Nucleus accumbens (tissue), 56 donors: ENCODE measurements at places on chromosomes 6 and 20.

DNA sequence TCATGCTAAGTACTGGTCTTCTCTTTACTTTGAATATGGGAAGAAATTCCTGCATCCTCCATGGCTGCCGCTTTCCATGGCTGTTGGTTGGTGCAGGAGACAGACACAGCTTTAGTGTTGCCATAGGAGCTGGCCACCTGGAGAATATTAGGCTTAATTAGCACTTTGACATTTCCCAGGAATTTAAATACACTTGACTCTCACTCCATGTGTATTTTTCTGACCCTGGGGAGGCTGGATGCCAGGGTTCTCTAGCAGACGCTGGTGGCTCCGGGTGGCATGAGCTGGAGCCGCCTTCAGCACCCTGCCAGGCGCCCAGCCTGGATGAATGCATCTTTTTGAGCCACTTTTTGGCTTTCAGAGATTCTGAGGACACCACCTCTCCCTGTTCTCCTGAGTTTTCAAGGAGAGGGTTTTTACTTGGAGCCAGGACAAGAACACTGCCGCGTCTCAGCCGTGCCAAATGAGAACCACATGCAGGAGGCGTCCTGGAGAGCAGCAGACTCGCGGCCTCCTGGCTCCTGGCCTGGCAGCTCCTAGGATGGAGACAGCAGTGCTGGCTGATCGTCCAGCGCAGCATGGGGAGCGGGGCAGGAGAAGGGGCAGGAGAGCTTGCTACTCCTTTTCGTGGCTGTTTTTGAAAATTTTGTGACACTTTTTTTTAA lies 258.8 kb downstream of the SMOC2 start:
- peak; percentile 26 for DNase-seq

- no peak for DNase-seq
Observed at GRCh38 chr6:7921046-7921445, 10.5 kb upstream of the TXNDC5 start.

- no peak for DNase-seq
Observed at GRCh38 chr20:55596431-55596830, 408.9 kb downstream of the CBLN4 start.

DNA sequence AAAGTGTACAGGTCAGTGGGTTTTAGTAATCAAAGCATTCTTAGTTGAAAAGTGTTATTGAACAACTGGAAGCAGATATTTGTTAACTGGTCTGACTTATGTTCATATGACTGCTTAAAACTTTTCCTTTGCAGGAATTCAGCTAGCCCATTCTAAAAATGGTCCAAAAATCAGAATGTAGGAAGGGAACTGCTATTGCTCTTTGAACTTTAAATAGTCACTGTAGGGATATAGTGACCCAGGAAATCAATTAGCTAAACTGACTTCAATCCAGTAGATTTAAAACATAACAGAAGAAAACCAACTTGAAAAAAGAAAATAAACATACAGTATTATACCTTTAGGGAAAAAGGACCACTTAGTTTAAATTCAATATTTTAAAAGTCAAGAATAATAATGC lies 25.5 kb downstream of the AKAP12 start:
- no peak for DNase-seq

GRCh38 chr6:134253681-134254080 lies 64.2 kb downstream of the SGK1 start:
- DNase-seq, result peak; percentile 13

- peak; percentile 37 for DNase-seq
Observed at GRCh38 chr20:64205611-64206026, 41.4 kb downstream of the MYT1 start.

DNA sequence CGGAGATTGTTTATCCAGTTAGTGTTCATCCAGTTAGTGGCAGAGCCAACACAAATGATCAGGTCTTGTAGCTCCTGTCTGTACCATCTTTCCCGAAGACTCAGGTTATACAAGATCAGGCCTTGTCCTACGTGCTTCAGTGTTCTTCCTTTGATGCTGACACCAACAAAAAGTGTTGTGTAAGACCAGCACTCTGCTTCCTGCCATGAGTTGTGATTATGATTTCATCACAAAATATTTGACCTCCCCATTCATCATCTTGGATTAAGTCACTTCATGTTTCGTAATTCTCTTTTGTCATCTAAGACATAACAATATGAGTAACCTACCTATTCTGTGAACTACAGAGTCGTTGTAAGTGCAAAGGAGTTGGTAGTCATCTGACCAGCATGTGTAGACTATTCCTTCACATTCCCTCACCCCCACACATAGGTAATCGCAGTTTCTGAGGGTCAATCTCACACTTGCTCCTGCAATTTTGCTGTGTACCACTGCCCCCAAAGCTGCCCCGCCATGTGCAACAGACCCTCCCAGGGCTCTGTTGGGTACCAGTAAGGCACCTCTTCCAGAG lies 135.6 kb upstream of the SLC22A23 start:
- no peak for DNase-seq

DNA sequence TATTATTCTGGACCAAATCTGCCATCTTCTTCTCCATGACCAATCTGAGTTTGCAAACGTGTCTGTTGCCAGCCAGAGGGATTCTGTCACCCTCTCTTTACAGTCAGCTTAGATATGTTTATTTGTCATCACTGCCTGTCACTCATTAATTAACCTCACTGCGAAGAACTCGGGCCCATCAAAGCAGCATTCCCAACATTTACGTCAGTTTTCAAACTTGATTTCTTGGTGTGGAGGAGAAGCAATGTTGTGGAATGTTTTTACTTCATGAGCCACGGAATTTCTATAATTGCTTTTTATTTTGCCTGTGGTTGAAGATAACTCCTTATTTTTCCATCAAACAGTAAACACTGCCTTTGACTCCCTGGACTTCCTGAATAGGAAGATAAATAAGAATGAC lies 91.8 kb upstream of the CNKSR3 start:
- DNase-seq, result no peak

DNA sequence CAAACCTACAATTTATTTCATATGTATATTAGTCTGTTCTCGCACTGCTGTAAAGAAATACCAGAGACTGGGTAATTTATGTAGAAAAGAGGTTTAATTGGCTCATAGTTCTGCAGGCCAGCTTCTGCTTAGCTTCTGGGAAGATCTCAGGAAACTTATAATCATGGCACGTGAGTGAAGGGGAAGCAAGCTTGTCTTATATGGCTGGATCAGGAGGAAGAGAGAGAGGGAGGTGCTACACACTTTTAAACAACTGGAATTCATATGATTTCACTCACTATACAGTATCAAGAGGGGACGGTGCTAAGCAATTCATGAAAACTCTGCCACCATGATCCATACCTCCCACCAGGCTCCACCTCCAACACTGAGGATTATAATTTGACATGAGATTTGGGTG lies 29.9 kb downstream of the PHACTR2 start:
- no peak for DNase-seq

- DNase-seq, result no peak
Observed at GRCh38 chr20:40335901-40336351, 353.1 kb downstream of the MAFB start.

DNA sequence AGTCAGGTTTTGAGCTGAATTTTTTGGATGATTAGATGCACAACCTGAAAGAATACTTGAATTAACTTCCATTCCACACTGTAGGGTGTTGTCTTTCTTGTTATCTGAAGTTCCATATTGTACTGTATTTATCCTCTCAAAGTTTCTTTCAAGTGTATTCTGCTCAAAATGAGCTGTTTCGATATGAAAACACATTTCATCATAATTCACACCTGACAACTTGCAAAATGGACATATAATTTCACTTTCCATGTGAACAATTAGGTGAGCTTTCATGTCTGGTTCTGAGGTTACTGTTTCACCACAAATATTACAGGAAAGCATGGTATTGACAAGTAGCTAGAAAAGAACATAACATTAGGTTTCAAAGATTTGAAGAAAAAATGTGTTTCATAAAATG lies 1.7 kb downstream of the ZUP1 start:
- no peak for DNase-seq

DNA sequence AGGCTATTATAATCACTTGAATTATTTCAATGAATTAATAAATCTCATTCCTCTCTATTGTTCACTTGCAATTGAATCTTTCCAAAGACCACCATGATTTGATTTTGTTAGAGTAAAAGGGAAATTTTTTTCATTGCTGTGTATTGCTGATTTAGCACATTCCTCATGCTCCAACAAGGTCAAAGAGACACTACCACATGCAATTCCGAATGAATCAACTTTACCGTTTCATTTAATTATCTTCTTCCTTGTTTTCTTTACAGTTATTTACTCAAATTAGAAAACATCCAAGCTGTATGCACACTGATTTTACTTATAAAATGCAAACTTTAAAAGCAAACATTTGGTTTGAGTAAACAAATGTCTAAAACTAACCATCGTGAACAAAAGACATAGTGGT lies 967 bp downstream of the KIAA0408 start:
- DNase-seq, result no peak

GRCh38 chr6:106106276-106107042 lies 20.3 kb downstream of the PRDM1 start:
- DNase-seq, result no peak

GRCh38 chr6:151722342-151722741 lies 85.1 kb upstream of the ESR1 start:
- DNase-seq, result no peak

- DNase-seq, result no peak
Observed at GRCh38 chr6:114564302-114564933, 221.6 kb upstream of the HS3ST5 start.

GRCh38 chr20:40954521-40955165 lies 74.0 kb upstream of the TOP1 start:
- no peak for DNase-seq

DNA sequence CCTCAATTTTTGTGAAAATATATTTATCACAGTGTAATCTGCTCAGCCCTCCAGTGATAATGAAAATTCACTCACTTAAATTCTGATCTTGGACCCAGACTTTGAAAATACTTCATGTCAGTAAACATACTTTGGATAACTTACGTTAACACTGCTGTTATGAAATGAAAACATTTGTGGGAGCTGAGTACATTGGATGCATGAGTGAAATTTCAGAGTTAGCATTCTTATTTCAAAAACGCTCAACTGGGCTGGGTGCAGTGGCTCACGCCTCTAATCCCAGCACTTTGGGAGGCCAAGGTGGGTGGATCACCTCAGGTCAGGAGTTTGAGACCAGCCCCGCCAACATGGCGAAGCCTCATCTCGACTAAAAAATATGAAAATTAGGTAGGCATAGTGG lies 196.4 kb downstream of the UTRN start:
- no peak for DNase-seq

- DNase-seq, result no peak
Observed at GRCh38 chr6:100449239-100449691, 15.5 kb downstream of the SIM1 start.

DNA sequence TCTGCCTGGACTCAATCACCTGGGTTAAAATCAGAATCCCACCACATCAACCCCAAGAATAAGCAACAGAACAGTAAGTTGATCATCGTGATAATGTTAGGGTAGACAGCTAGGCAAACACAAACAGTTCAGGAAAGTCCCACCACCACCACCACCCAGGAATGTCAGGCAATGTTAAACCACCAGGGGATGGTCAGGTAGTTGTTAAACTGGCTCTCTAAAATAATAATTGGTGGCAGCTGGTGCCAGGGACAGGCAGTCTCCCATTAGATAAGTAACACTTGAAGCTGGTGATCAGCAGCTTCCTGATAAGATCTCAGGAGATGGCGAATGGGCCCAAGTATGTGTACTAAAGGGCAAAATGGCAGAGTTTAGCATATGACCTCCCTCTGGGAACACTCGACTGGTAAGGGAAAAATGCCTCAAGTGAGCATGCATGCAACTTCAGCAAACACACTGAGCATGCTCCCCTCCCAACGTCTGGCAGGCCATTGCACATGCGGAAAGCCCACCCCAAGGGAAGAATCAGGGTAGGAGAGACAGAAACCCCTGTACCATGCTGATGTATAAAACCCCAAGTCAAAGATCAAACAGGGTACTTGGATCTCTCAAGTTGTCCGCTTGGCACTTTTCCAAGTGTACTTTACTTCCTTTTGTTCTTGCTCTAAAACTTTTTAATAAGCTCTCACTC lies 66.6 kb downstream of the IPCEF1 start:
- DNase-seq, result no peak

DNA sequence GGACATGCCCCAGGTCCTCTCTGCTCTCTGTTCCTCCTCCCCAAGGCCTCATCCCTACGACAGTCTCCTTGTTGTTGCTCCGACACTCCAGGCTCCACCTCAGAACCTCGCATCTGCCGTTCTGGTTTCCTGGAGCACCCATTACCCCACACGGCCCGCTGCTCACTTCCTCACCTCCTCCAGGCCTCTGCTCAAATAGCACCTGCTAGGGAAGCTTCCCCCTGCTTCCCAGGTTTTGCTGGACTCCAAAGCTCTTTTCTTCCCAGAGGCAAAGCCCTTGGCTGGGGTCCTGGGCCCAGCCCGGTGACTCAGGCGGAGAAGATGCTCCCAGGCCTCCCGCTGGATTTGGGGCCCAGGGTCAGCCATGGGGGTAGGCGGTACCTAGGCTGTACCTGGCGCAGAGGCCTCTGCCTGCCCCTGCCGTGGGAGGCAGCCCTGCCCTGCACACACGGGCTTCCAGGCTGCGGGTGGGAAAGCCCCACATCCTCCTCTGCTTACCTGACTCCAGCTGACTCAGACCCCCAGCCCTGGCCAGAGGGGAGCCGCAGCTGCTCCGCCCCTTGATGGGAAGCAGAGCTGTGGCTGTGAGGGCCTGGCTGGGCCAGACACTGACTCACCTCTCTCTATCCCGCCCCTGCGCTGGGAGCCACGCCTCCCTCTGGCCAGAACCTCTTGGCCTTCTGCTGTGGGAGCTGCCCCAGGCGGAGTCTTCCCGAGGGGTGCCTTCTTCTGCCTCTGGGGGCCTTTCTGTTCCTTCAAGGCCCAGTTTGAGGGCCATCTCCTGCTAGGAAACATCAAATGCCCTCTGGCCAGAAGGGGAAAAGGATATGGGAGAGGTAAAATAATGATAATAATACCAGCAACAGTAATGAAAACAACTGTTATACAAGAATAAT lies 130.5 kb downstream of the CEBPB start:
- DNase-seq, result no peak

DNA sequence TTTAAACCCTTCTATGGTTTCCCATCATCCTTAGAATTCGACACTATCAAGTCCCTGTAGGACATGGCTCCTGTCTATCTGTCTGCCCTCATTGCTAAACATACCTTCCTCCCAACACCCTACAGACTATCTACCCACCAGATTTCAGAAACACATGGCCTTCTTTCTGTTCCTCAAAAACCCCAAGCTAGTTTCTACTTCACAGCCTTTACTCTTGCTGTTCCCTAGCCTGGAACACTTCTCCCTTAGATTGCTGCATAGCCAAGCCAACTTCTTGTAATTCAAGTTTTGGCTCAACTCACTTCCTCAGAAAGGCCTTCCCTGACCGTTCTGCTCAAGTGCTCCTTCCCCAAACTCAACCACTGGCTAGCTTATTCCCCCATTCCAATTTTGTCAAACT lies 156.2 kb downstream of the BTBD9 start:
- no peak for DNase-seq

- no peak for DNase-seq
Observed at GRCh38 chr20:4944518-4945313, 56.6 kb downstream of the SLC23A2 start.
